ENCODE measurements at places on chromosomes 3 and 15.

DNA sequence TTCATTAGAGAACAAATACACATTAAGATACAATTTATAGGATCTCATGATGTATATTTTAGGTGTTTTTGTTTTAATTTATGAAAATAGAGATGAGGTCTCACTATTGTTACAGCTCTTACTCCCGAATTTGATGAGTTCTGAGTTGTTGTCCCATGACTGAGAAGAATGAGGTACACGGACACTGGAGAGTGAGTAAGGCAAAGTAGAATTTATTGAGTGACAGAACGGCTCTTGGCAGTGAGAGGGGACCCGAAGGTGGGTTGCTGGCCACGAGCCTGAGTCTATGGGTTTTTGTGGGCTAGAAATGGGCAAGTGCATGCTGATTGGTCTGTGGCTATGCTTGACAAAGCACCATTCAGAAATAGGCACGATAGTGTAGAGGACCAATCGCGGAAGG is 3.1 kb upstream of the RNF168 start:
- DNase-seq, result no peak

DNA sequence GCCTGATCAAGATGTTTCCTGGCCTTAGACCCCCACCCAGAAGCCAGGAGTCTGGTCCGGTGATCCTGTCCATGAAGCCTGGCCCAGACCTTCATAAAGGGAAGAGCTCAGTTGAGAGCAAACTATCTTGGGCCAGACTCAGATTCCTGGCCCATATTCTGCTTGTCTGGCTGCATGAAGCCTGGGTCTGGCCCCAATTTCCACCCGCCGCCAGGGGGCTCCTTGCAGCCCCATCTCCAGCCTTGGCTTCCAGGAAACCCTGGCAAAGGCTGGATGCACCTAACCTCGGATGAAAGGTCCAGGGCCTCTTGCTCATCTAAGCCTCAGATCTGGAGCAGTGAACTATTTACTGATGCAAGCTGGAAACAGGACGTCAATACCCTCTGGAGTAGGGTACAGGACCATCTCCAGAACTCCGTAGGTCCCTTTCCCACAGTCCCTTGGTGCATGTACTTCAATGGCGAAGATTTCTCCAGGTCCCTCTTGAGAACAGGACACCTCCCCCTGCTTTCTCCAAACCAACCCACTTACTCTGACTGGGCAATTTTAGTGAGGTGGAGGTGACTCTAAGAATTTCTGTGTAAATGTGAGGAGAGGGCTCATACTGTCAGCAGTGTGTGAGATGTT is 5.6 kb downstream of the FOXL2 start:
- peak; percentile 69 for DNase-seq

- DNase-seq, result peak; percentile 48
Observed at GRCh38 chr3:114660124-114660523, 366.3 kb downstream of the TIGIT start.

- DNase-seq, result no peak
Observed at GRCh38 chr3:68943753-68944500, 11.6 kb upstream of the TAFA4 start.

- DNase-seq, result no peak
Observed at GRCh38 chr3:72702390-72702789, 145.9 kb downstream of the SHQ1 start.

GRCh38 chr3:2477620-2478019 is 379.0 kb downstream of the CNTN4 start:
- no peak for DNase-seq
